ENCODE measurements at places on chromosomes 3 and 15. TPM values are rescaled to one million over a fixed set of nuclear protein-coding genes. Genes with fewer than 3 reads are reported as not detected.

GRCh38 chr3:2923390-2923789 is 186.8 kb downstream of the IL5RA start:
- DNase-seq, result peak; percentile 30

GRAMD1C gene
- total RNA-seq, result 0.23 TPM

GRCh38 chr3:138296639-138297038 is 33.0 kb downstream of the NME9 start:
- no peak for DNase-seq

RAD51 gene
- total RNA-seq, result 13.5 TPM

DNA sequence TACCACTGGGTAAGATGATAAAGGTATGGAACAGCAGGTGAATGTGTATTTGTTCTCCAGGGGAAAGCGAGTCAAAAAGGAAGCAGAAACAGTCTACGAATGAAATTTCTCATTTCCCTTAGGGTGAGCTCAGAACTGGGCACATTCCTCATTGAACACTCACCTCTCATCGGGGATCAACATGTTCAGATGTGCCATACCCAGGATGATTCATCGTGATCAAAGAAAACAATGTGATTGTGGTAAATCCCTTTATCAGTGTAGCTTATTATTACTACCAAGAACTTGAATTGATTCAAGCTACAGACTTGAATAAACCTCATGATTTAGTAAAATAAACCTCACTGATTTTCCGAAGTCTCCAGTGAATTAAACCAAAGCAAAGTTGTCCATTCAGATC is 72.1 kb downstream of the GJD2 start:
- no peak for DNase-seq

DNA sequence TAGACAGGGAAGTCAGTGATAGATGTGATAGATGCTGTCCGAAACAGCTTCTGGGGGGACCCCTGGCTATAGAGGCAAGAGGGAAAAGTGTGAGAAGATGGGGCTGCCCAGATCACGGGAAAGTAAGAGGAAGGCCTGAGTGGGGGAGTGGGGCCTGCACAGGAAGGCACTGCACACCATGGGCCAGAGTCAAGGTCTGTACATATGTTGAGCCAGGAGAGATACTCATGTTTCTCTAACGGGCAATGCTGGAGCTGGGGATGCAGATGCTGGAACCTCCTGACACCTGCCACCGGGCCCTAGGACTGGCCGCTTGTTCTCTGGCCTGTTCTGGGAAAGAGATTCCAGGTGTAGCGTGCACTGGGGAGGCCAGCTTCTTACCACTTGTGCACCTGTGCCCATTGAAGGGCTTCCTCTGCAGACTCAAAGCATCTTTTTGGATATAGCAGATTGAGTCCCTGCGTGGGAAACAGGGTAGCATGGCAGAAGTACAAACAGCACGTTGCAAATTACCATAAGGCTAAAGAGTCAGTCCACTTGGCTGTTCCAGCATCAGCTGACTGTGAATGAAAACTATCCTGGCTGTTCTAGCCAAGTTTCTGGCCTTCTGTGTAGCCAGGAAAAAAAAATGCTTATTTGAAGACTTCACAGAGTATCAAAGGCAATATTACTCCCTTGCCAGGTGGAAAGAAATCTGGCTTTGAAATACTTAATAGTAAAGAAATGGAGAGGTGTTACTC is 77.1 kb upstream of the GSK3B start:
- no peak for DNase-seq

DUOXA2 gene
- total RNA-seq, result not detected

Data from H4 (cell line).